ENCODE measurements at places on chromosomes 2 and 18.
A peak's percentile ranks its signal among the peaks of the same experiment; 100 is the strongest.

DNA sequence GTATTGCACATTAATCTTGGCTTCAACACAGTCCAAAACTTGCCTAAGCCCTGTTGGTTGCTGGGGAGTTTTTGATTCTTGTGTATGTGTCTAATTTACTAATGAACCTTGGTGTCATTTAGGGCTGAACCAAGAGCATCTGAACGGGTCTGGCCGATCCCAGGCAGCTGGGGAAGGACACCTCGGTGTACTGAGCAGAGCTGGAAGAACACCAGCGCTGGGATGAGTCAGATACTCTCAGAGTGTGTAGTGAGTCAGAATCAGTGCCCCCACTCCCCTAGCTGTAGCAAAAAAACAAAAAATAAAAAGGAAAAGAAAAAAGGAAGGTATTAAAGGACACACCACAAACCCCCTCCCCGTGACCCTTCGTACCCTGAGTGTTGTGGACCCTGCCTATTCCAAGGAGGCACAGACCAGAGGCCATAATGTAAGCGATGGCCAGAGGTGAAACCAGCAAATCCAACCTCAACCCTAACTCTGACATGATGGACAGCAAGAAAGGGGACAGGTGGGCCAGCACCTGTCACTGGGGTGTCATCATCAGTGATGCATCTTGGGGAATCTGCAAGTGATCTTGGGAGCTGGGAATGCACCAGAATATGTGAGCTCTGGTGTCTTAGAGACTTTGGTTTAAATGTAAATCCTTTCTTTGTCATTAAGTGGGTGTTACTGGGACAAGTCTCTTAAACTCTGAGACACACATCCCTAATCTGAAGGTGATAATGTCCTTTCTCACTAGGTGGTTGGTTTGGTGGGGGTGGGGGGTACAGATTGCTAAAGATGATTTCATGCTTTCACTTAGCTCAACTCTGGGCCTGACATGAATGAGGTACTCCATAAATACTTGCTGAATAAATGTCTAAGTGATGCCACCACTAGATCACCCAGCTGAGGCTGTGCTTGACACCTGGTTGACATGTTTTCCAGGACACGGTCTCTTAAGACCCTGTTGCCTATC is 34.2 kb upstream of the NCOA1 start:
- DNase-seq = peak; percentile 52

- no peak for DNase-seq
Observed at GRCh38 chr2:203077451-203077850, 62.8 kb downstream of the NBEAL1 start.

DNA sequence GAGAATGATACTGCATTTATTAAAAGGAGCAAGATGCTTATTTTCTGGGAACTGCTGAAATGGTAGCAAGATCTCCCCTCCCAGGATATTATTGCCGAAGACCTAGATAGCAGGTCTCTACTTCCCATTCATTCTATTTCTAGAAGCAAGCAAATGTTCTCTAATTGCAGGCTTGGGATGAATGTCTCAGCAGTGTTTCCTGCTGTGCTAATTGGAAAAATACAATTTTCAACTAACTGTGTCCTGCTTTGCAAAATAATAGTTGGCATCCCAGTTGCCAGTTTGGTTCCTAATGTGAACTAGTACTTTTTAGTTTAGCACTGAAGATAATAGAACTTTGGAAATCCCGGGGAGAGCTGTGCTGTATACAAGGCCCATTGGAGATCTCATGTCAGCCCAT is 26.1 kb downstream of the SLC20A1 start:
- DNase-seq = no peak

- no peak for DNase-seq
Observed at GRCh38 chr2:81007104-81007503, 702.6 kb upstream of the LRRTM1 start.

GRCh38 chr2:44335806-44336538 is 25.3 kb downstream of the PREPL start:
- no peak for DNase-seq

DNA sequence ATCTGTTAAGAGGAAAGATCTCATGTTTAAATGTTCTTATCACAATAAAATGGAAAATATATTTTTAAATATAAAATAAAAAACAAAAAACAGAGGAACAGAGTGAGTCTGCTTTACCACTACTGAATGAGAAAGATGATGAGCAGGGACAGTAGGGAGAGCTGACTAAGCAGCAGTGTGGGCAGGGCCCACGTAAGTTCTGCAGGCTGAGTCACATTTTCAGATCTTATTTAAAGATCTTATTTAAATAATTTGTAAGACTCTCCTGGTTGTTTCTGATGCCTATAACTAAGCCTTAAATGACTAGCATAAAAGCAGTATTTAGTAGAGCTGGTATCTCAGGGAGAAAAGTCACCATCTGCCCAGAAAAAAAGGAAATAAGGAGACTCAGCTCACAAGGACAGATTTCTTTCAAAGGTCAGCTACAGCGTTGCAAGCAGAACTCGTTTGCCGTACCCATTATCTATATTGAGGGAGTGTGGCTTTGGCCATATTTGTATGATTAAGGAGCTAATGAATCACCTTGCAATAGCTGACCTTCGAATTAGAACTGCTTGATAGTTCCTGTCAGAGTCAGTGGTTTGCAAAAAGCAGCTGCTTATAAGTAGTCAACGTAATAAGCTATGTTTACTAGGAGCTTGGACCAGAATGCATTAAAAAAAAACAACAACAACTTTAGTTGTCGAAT is 322.1 kb upstream of the CHAC2 start:
- no peak for DNase-seq

- no peak for DNase-seq
Observed at GRCh38 chr2:108534584-108535356, 500 bp downstream of the LIMS1 start.

GRCh38 chr2:152370783-152371182 is 35.8 kb downstream of the FMNL2 start:
- DNase-seq = no peak

DNA sequence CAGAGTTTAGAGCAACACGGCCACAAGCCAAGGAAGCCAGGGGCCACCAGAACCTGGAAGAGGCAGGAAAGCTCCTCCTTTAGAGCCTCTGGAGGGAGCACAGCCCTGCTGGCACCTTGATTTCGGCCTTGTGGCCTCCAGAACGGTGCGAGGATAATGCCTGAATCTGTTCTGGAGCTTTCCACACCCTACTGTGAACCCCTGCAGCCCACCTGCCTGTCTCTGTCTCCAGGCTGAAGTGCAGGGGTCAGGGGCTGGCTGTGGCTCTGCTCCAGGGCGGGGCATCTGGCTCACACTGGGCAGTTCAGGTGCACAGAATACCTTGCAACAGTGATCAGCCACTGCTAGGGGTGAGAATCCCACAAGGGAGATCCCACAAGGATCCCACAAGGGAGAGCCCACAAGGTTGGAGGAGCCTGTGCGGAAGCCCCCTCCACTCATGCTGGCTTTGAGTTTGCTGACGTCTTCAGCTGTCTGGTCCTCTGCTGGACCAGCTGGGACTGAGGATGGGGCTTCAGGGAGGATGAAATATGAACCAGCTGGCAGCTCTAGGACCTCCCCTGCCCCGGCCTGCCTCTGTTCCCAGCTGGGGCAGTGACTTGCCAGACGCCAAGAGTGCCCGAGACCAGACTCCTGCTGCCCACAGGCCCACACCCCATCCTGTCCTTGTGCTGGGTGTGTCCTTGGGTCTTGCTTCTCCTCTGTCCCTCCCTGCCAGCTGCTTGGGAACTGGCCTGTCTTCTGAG is 56.4 kb upstream of the OTOS start:
- no peak for DNase-seq

- DNase-seq = no peak
Observed at GRCh38 chr2:23495661-23496114, 110.7 kb downstream of the KLHL29 start.

- DNase-seq = no peak
Observed at GRCh38 chr2:26185954-26186770, 13.3 kb downstream of the GAREM2 start.

DNA sequence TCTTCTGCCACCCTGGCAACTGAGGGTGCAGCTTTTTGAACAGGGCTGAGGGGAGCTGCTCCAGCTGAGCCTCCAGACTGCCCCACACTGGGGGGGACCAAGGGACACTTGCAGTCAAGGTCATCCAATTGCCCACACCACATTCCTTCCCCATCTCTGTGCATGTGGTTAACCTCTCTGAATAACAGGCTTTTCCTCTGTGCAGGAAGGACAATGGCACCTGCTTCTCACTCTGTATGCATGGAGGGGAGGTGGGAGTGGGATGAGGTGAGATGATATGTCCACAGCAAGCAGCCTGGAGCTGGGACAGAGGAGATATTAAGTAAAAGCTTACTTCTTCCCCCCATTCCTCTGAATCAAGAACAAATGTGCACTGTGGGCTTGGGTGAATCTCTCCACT is 39.1 kb upstream of the TEX51 start:
- no peak for DNase-seq

- no peak for DNase-seq
Observed at GRCh38 chr2:113757138-113757657, 756 bp upstream of the SLC35F5 start.

DNA sequence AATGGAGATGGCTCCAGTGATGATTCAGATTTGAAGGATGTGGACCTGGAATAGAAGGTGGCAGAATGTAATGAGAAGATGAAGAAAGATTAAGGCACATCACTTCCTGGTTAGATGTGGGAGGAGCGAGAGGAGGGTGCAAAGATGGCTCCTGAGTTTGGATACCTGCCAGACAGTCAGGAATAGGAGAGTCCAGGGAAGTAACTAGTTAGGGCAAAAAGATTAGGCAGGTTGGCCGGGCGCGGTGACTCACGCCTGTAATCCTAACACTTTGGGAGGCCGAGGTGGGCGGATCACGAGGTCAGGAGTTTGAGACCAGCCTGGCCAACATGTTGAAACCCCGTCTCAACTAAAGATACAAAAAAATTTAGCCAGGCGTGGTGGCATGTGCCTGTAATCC is 5.6 kb downstream of the C2orf74 start:
- DNase-seq = no peak

DNA sequence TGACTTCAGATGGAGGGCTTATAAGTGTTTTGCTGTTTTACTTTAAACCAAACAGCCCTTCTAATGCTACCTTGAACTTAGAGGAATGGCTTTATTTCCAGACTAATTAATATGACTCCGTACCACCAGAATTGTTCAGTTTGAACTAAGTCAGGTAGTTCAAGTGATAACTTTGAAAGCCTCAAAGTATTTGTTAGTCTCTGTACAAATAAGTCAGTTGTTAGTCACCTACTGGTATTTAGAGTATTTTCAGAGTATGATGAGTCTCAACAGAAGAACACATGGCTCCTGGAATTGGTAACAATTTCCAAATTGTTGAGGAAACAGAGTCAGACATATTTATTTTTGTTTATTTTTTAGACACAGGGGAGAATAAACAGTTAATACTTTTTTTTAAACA is 381.8 kb upstream of the NRXN1 start:
- DNase-seq = no peak

- DNase-seq = no peak
Observed at GRCh38 chr2:45506756-45507155, 104.3 kb downstream of the SRBD1 start.

DNA sequence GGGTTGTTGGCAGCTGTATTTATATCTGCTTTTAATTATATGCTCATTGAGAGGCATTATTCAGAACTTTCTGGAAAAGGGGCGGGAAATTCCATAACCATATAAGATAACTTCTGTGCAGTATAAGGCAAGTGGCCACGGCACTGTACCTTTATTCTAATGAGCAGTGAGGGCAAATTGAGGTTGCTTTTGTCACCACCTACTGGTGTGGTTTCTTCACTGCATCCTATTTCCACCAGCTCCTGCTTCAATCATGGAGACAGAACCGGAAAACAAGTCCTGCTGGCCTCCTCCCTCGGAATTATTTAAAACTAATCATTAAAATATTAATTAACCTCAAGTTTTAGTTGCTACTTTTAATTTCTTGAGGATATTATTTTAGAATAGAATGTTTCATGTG is 759.4 kb downstream of the CBLN2 start:
- no peak for DNase-seq

DNA sequence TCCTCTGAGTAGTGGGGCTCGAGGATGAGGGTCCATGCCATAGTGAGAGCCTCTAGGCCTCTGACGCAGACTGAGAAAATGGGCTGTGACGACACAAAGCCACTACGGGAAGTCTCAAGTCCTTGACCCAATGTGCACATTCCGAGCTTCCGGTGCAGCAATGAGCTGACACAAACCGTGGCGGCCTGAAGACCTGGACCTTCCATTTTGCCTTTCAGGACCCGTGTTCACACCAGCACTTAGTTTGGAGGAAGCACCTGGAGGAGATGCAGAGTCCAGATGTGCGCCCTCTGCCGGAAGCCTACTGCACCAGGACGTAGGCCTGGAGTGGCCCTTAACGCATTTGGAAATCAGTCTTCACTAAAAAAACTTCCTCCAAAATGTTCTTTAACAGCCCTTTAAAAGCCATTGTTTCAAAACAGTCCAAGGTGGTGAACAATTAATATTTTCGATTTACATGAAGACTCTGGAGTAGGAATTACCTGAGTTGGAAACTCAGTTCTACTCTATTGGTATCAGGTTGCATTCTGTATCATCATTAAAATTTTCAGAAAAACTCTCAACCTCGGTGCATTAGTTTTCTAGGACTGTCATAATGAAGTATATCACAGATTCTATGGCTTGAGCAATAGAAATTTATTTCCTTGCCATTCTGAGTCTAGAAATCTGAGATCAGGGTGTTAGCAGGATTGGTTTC is 33.9 kb downstream of the BMP10 start:
- no peak for DNase-seq

GRCh38 chr2:215414674-215415073 is 21.2 kb downstream of the FN1 start:
- DNase-seq = no peak

DNA sequence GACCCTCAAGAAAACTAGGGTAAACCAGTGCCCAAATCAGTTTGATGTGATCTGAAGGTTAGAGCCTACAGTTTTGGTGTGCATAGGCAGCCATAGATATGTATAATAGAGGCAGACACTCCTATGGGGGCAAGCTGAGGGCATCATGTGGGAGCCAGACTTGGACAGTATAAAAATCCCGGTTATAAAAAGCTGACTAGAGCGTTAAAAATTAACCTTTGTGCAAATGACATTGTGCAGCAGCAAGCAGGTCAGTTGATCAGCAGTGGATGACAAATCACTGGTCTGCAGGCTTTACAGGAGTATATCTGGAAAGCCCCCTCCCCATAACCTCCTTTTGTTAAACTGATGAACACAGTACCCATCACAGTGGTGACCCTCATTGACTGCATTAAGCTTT is 107.8 kb downstream of the CTNNA2 start:
- DNase-seq = no peak

GRCh38 chr2:15241201-15241600 is 319.9 kb downstream of the NBAS start:
- DNase-seq = no peak

Measured in forelimb muscle (tissue), 1 donor.